ENCODE measurements at places on chromosomes 5 and 9. TPM values are rescaled to one million over a fixed set of nuclear protein-coding genes. Genes with fewer than 3 reads are reported as not detected.

- no peaks in the 10 kb centered on the region for H3K36me3 ChIP-seq
- no peaks in the 10 kb centered on the region for H3K4me1 ChIP-seq
- no peak for DNase-seq
- no peak overlapping the region for H3K4me3 ChIP-seq
- no peaks in the 10 kb centered on the region for H3K27me3 ChIP-seq
Observed at GRCh38 chr5:76383126-76383832, 19.8 kb upstream of the IQGAP2 start.

GRCh38 chr5:133847886-133848285 is 120.5 kb downstream of the C5orf15 start:
- no peaks in the 10 kb centered on the region for H3K4me1 ChIP-seq
- H3K27ac ChIP-seq, result no peak overlapping the region
- DNase-seq, result no peak

GGTA1 gene
- 41.1 TPM for total RNA-seq

APBA1 gene
- total RNA-seq, result 3.0 TPM

TAS2R1 gene
- total RNA-seq, result not detected
